ENCODE measurements at places on chromosomes 7 and 10.

DNA sequence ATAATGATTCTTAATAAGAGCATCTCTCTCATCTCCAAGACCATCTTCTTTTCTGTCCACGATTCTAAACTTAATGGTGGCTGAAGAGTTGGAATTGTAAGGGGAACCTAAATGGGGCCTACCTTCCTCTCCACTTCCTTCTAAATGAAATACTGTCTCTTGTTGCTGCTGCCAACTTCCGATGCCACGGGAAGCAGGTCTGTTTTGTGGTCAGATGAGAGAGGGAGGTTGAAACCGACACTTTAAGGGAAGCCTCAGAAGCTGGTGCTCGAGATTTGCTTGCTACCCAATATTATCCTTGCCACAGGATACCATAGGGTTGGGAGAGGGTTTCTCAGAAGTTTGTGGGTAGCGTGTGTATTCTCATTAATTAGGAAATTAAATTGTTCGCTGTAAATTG is 464.1 kb downstream of the SUGCT start:
- no peak for DNase-seq

DNA sequence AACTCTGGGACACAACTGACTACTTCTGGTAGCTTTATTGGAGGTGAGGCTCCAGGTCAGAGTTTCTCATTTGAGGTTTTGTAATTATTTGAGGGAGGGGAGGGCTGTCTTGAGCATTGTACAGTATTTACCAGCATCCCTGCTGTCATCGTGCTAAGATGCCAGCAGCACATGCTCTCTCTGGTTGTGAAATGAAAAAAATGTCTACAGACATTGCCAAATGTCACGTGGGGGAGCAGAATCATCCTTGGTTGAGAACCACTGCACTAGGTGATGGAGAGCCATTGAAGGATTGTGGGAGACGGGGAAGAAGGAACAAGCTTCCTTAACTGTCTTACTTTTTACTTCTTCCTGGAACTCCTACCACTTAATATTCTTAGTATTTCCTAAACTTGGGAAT is 5.0 kb downstream of the SEPTIN7 start:
- no peak for DNase-seq

DNA sequence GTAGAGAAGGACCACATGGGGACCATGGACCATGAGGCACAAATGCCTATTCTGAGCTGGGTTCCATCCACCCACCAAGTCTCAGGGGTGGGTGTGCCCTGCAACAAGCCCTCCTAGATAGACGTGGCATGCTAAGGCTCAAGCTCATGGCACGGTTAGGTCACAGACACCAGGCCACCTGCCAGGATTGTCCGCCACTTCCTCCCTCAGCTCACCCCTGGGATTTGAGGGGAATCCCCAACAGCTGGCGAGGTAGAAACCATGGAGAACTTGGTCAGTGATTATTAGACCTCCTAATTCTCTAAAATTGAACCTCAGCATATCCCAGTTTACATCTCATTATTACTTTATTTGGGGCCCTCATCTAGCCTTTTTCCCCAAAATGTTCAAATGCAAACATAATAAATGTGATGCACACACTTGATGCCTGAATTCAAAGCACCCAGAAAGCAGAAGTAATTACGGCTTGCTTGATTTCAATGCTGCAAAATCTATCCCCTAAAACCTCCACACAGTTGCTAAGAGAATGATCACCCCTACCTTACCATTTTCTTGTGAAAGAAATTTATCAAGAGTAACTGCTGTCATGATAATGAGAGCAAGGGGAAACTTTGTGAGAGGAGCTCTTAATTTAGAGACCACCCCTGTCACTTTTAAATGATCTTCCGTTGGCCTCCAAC is 366.6 kb upstream of the PFKP start:
- no peak for DNase-seq

DNA sequence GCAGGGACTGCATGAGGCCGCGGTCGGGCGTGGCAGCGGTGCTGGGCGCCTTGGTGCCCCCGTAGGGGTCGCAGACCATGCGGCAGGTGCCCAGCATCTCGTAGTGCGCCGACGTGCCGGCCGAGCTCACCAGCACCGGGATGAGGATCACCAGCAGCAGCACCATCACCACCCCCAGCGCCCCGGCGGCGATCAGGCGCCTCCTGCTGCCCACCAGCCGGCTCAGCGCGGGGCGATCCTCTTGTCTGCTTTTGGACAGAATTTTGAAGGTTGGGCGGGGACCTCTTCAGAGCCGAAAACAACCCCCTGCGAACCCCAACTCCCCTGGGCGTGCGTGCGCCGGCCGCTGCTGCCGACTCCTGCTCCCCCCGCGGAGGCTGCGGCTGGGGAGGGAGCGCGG is 779 bp downstream of the C1QL3 start:
- no peak for DNase-seq

- DNase-seq, result no peak
These were observed 15.7 kb downstream of the GLI3 start for GRCh38 chr7:42221304-42221703.

DNA sequence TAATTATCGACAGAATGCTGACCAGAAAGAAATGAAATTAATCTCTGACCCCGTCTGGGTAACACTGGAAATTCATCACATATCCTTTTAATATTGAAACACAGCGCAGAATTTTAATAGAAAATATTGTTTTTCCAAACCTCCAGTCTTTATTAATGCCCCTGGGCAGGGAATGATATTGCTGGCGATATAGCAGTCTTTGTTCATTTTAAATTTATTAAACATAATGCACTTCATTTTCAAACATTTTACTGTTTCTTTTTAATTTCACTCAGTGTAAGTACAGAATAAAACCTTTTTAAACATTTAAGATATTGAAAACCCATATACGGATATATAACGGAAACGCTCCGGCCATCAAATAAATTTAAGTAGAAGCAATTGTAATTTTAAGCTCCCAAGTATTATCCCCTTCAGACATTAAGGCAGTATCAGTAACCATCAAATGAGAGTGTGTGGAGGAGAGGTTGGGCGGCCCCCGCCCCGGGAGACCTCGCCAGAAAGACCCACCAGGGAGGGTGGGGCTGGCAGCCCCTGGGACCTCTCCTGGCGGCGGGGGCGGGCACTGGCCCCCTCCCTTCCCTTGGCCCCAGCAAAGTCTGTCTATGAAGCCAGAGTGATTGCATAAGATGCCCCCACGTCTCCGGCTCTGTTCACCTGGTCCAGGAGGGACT is 10.8 kb downstream of the UNCX start:
- DNase-seq, result no peak

DNA sequence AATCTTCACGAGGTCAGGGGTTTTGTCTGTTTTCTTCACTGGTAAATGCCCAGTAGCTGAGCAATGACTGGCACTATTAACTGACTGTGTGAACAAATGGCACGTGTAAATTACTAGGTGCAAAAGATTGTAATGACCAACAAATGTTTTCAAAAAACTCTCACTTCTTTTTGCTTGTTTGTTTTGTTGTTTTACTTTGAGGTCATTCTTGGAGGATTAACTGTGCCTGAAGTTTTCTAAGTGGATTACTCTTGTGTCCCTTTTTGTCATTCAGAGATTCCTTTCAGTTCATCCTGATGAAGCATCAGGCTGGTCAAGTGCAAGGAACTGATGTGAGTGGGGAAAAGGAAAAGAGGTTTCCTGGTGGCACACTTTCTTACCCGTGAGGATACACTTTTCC is 74.4 kb upstream of the PPP1R3C start:
- no peak for DNase-seq

DNA sequence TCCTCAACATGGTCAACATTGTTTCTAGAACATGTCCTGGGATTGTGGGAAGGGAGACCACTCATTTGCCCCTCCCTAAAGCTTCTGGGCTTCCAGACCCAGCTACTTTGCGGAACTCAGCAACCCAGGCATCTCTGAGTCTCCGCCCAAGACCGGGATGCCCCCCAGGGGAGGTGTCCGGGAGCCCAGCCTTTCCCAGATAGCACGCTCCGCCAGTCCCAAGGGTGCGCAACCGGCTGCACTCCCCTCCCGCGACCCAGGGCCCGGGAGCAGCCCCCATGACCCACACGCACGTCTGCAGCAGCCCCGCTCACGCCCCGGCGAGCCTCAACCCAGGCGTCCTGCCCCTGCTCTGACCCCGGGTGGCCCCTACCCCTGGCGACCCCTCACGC is at the start of gene EPO:
Gene EPO (plus strand): TSS at position 190 of the 392 bp plus-strand sequence. CDS start 513 bp downstream, outside the sequence.
- no peak for DNase-seq

GRCh38 chr10:104831272-104831671 is 190.2 kb downstream of the SORCS3 start:
- DNase-seq, result no peak

- no peak for DNase-seq
These were observed 6.0 kb downstream of the GAD2 start for GRCh38 chr10:26222563-26222962.

GRCh38 chr10:11440250-11441150 is 170.9 kb downstream of the USP6NL start:
- DNase-seq, result no peak

DNA sequence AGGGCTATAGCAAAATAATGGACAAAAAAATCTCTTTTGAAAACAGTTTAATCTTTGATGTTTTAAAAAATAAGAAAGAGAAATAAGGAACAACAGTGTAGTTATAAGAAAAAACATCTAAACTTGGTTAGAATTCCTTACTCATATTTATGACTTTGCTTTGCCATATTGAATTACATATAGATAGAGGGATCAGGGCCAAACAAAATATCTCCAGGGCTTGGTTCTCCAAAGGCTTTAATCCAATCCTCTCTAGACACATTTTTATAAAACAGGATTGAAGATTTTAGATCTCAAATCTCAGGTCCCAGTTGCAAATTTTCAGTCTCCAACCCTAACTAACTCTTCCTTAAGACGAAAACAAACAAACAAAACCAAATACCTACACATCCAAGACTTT is 72.6 kb upstream of the RHOBTB1 start:
- no peak for DNase-seq

- peak; percentile 29 for DNase-seq
These were observed 457.6 kb upstream of the KLF6 start for GRCh38 chr10:4242561-4243035.

DNA sequence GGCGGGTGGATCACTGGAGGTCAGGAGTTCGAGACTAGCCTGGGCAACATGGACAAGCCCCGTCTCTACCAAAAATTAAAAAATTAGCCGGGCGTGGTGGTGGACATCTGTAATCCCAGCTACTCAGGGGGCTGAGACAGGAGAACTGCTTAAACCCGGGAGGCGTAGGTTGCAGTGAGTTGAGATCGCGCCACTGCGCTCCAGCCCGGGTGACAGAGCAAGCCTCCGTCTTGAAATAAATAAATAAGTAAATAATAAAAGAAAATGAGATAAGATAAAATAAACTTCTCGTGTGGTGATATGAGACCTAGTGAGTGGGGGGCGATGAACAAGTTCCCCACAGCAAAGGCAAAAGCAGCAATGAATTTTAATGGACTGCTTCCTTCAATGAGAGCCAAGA is 33.6 kb upstream of the LMTK2 start:
- DNase-seq, result no peak

DNA sequence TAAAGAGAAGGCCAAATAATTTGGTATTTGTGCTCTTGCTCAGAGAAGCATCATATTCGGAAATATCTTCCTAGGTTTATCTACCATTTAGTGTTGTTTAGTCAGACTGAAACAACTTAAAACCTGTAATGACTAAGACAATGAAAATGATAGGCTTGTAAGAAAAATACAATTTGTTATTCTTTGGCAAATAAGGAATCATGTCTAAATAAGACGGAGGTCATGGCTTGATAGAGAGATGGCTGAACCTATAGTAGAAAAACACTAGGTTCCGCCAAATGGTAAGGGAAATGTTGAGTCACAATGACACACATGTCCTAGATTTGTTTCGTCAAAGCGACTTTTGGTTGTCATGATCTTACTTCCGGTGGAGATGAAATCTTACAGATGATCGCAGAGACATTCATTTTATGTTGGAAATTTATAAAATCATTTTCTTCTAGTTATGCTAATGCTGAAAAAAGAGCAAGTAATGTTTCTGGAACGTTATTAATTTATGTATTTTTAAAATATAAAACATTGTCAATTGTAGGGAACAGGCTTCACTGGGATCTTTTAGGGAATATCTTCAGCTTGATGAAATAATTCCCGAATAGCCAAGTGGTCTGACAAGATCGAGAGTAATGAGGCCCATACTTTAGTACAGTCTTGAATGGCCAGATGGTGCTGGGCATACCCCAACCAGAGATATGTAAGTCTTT is 1.0 kb downstream of the SRGN start:
- DNase-seq, result peak; percentile 22

- DNase-seq, result no peak
These were observed 61.9 kb downstream of the PARD3 start for GRCh38 chr10:34753014-34753757.

- DNase-seq, result no peak
These were observed 252.0 kb downstream of the SORCS3 start for GRCh38 chr10:104892879-104893617.

DNA sequence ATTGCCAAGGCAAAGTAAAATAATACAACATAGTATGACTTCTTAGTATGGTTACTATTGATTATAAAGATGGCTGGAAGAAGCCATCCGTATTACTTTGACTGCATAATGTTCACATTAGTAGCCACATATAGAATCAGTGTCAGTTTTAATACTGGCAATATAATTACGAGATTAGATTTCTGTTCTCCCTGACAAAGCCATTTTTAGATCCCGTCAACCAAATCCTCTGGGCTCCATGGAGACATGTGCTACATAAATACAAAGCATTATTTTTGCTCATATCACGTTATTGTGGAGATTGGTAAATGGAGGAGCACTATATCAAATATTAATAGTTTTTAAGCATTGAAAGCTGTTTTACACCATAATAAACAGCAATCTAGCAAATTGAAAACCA is 124.0 kb downstream of the MAGI2 start:
- DNase-seq, result no peak

DNA sequence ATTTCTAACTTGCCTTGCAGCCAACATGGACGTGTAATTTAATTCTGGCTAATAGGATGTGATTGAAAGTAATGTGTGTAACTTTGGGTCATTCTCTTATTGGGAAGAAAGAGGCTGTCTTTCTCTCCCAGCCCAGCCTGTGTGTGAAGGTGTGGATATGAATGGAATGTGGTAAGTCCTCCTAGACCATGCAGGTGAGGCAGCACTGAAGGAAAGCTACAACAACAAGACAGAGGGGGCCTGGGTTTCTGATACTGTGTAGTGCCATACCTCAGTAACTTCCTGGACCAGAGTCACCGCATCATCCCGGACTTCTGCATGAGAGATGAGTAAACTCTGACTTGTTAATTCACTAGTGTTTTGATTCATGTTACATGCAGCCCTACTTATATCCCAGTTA is 237.0 kb downstream of the EXOC4 start:
- DNase-seq, result no peak

- no peak for DNase-seq
These were observed 358.2 kb upstream of the NPVF start for GRCh38 chr7:25586513-25586912.

DNA sequence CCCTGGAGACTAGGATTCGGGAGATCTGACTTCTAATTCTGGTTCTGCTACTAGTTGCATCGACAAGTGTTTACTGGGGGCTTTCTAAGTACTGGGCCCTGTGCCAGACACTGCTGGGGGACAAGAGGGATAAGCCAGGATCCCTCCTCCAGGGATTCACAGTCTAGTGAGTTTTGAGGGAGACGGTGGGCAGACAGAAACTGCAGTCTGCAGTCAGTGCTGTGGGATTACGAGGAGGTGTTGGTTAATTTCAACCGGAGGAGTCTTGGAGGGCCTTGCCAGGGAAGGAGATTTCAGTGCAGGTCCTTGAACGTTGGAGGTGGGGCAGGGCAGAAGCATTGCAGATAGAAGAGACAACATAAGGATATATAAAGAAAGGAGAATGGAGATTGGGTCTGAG is 3.5 kb upstream of the KCNH2 start:
- DNase-seq, result no peak

- DNase-seq, result no peak
These were observed 659.8 kb upstream of the FOXK1 start for GRCh38 chr7:4022265-4022664.
